ENCODE measurements at places on chromosomes 2 and 18. TPM values are rescaled to one million over a fixed set of nuclear protein-coding genes. Genes with fewer than 3 reads are reported as not detected.

Gene FOXI3
- not detected for total RNA-seq

Gene EPG5
- 21.7 TPM for total RNA-seq

Gene GAREM1
- 2.2 TPM for total RNA-seq

Gene ELAC1
- total RNA-seq: 7.4 TPM

Gene C2orf15
- total RNA-seq: not detected

Gene XRCC5
- 233 TPM for total RNA-seq

Gene AKAIN1
- not detected for total RNA-seq

Gene CHRND
- not detected for total RNA-seq

Gene TIA1
- total RNA-seq: 46.2 TPM

Gene ANKRD62
- total RNA-seq: not detected

Gene KCNJ13
- not detected for total RNA-seq

Gene SLC4A3
- total RNA-seq: 1.3 TPM

Gene IL37
- not detected for total RNA-seq

Gene LBH
- 6.7 TPM for total RNA-seq

Gene VAMP5
- total RNA-seq: 106 TPM

Gene C2orf72
- total RNA-seq: not detected

Gene OSBPL6
- 3.4 TPM for total RNA-seq

Gene DYSF
- total RNA-seq: under 0.01 TPM

Gene ITGA4
- 31.1 TPM for total RNA-seq

Gene NEU2
- not detected for total RNA-seq

Gene PLGLB1
- not detected for total RNA-seq

Gene LONRF2
- under 0.01 TPM for total RNA-seq

Gene UGT1A3
- not detected for total RNA-seq

Gene CHRNG
- total RNA-seq: not detected

Gene MC2R
- total RNA-seq: not detected

Gene FAM228A
- total RNA-seq: 1.5 TPM

Gene LOXHD1
- not detected for total RNA-seq

Gene REG3G
- not detected for total RNA-seq

Gene LRRFIP1
- 34.5 TPM for total RNA-seq

Gene TMEM169
- total RNA-seq: 0.45 TPM

Gene DNAJC5G
- total RNA-seq: not detected

Gene PKDCC
- 52.9 TPM for total RNA-seq

Gene UGT1A7
- not detected for total RNA-seq

Gene TMEM163
- total RNA-seq: not detected

Gene EMX1
- not detected for total RNA-seq

Gene SETBP1
- total RNA-seq: 0.67 TPM

Gene SERPINB13
- not detected for total RNA-seq

Gene PRKAG3
- total RNA-seq: not detected

Gene KIAA2012
- total RNA-seq: not detected

Gene RHBDD1
- total RNA-seq: 8.9 TPM

Gene PLGLB2
- 0.89 TPM for total RNA-seq

Gene OSBPL1A
- total RNA-seq: 20.0 TPM

Gene IL1R1
- total RNA-seq: 37.0 TPM

Gene SP9
- not detected for total RNA-seq

Gene PARD6G
- 3.0 TPM for total RNA-seq

Gene NOL4
- not detected for total RNA-seq

Gene CYS1
- total RNA-seq: 0.30 TPM

Gene TMEM198
- 1.2 TPM for total RNA-seq

Gene ABCA12
- total RNA-seq: not detected

Gene SH3RF3
- total RNA-seq: 9.8 TPM

Gene SFTPB
- not detected for total RNA-seq

Gene IL1RL1
- 0.17 TPM for total RNA-seq

Gene NETO1
- 0.74 TPM for total RNA-seq

Gene RBM44
- total RNA-seq: under 0.01 TPM

Gene TRIM43
- not detected for total RNA-seq

Gene DSG1
- not detected for total RNA-seq

Data from bronchus fibroblast of lung (primary cell).